Type B pancreatic cell (in vitro differentiated cells): ENCODE measurements at places on chromosomes 6 and 20. TPM values are rescaled to one million over a fixed set of nuclear protein-coding genes. Genes with fewer than 3 reads are reported as not detected.

NRSN1 gene
- total RNA-seq, result 0.17 TPM in 1 of 2 replicates, not detected in the other

KIF6 gene
- 0.79 and 3.3 TPM in 2 replicates for total RNA-seq

WFDC12 gene
- total RNA-seq, result not detected in 2 replicates

LY6G6D gene
- 1.5 TPM in 1 of 2 replicates, not detected in the other for total RNA-seq

SMLR1 gene
- 0.53 and 1.3 TPM in 2 replicates for total RNA-seq

VGLL2 gene
- total RNA-seq, result 0.31 and 3.0 TPM in 2 replicates

FRMD1 gene
- total RNA-seq, result 0.17 and 0.33 TPM in 2 replicates

DNA sequence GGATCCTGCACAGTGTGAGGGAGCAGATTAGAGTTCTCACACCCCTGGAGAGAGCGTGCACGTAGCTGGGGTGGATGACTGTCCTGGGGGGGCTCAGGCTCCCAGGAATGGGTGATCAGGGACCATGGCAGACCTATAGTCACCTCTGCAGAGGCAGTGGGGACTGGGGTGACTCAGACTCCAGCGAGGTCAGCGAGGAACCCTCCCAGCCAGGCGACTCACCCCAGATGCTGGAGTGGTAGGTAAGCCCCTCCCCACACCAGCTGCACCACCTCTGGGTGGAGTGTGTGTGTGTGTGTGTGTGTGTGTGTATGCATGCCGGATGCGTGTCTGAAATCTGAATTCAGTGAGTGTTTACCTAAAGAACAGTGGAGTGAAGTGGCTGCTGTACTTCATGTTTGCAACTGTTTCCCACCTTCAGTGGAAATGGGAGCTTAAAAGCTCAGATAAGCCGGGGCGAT lies 17.4 kb upstream of the GTSF1L start:
- no peak overlapping the region for H3K4me3 ChIP-seq
- H3K27me3 ChIP-seq, result peaks cover 17% of the 10 kb centered on the region
- H3K36me3 ChIP-seq, result no peaks in the 10 kb centered on the region
- no peak for DNase-seq
- no peaks in the 10 kb centered on the region for H3K4me1 ChIP-seq
- no peak overlapping the region for H3K27ac ChIP-seq

- H3K36me3 ChIP-seq, result no peaks in the 10 kb centered on the region
- H3K27me3 ChIP-seq, result no peaks in the 10 kb centered on the region
- H3K4me1 ChIP-seq, result peaks cover 10% of the 10 kb centered on the region
- no peak overlapping the region for H3K4me3 ChIP-seq
Observed at GRCh38 chr6:42709871-42710270, 12.5 kb downstream of the PRPH2 start.

GRCh38 chr20:41654884-41655283 lies 36.7 kb upstream of the CHD6 start:
- H3K4me1 ChIP-seq, result peaks cover 24% of the 10 kb centered on the region
- no peak overlapping the region for H3K4me3 ChIP-seq
- no peaks in the 10 kb centered on the region for H3K36me3 ChIP-seq
- H3K27me3 ChIP-seq, result peaks cover 12% of the 10 kb centered on the region
- no peak for DNase-seq

- H3K36me3 ChIP-seq, result peaks cover 3% of the 10 kb centered on the region
- peaks cover 37% of the 10 kb centered on the region for H3K4me1 ChIP-seq
- H3K27ac ChIP-seq, result peak overlapping the region; percentile 30
- peaks cover 13% of the 10 kb centered on the region for H3K27me3 ChIP-seq
Observed at GRCh38 chr6:11277275-11278206, 45.1 kb upstream of the NEDD9 start.

GRCh38 chr6:20058121-20058905 lies 154.0 kb downstream of the MBOAT1 start:
- H3K27ac ChIP-seq, result no peak overlapping the region
- H3K4me3 ChIP-seq, result no peak overlapping the region
- H3K4me1 ChIP-seq, result peaks cover 19% of the 10 kb centered on the region
- no peaks in the 10 kb centered on the region for H3K36me3 ChIP-seq
- peaks cover 6% of the 10 kb centered on the region for H3K27me3 ChIP-seq

DNA sequence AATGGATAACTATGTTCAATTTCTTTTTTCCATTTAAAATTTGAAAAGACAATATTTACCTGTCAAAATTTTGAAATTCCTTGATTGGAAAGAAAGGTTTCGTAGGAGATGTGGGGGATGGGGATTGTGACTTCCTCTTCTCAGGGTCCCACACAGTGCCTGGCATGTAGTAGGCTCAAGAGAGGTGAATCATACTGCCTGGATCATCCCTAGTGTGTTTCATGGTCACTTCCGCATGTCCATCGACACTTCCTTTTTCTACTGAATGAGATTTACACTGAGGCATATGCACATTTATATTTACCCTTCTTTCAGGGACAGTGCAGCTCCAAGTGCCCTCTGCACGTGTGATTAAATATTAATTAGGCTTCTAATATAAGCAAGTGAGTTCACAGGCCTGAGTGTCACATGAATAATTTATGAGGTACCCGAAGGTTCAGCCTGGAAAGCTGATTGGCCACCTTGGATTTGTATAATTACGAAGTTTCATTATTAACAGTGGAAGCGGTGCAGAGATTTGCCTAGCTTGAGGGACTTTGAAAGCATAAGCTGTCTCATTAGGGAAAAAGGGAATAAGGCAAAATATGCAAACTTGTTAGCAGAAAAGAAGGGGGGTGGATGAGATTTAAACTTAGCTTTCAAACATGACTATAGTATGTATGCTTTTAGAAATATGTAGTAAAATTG lies 177.5 kb upstream of the MMS22L start:
- H3K4me3 ChIP-seq, result no peak overlapping the region
- DNase-seq, result no peak
- peaks cover 12% of the 10 kb centered on the region for H3K4me1 ChIP-seq
- peaks cover 6% of the 10 kb centered on the region for H3K27me3 ChIP-seq

DNA sequence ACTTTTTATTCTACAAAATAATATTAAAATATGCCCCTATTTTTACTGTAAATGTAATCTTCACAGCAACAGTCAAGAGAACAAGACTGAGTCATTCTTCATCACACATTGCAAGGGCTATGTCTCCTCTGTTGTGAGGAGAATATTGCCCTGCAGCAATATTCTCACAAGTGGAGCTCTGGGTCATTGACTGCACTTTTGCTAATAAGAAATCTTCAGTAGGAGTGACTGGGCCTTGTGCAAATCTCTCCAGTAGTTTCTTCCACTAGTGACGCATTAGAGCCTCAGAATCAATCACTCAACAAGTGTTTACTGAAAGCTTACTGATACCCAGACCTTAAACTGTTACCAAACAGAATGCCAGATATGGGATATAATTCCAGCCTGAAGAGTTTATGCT lies 49.1 kb downstream of the LAMA2 start:
- H3K4me1 ChIP-seq, result no peaks in the 10 kb centered on the region
- peaks cover 8% of the 10 kb centered on the region for H3K36me3 ChIP-seq
- H3K27me3 ChIP-seq, result no peaks in the 10 kb centered on the region
- H3K27ac ChIP-seq, result no peak overlapping the region

DNA sequence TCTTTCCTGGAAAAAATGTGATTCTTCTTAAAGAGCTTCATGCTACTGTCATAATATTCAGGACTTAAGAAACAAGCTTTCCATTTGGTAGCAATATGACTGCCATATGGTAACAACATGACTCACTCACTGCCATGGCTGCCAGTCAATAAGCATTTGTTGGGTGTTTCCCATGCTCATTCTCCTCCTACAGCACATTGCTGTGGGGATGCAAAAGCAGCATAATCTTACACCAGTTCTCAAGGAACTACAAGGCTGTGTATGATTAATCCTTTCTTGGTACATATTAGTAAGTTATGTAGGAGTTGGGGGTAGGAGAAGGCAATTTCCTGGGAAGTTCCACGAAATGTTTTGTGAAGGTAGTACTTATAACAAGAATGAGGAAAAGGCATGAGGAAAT lies 76.7 kb downstream of the CEP162 start:
- H3K4me1 ChIP-seq, result no peaks in the 10 kb centered on the region
- H3K36me3 ChIP-seq, result peaks cover 32% of the 10 kb centered on the region
- DNase-seq, result no peak
- H3K27me3 ChIP-seq, result no peaks in the 10 kb centered on the region

- H3K36me3 ChIP-seq, result peaks cover 3% of the 10 kb centered on the region
- H3K27me3 ChIP-seq, result no peaks in the 10 kb centered on the region
- no peak overlapping the region for H3K27ac ChIP-seq
Observed at GRCh38 chr6:121319112-121319553, 15.1 kb downstream of the TBC1D32 start.

- H3K27ac ChIP-seq, result no peak overlapping the region
- DNase-seq, result no peak
- H3K27me3 ChIP-seq, result peaks cover 45% of the 10 kb centered on the region
- no peaks in the 10 kb centered on the region for H3K36me3 ChIP-seq
- no peak overlapping the region for H3K4me3 ChIP-seq
- no peaks in the 10 kb centered on the region for H3K4me1 ChIP-seq
Observed at GRCh38 chr20:63134201-63134612, 81.7 kb downstream of the YTHDF1 start.

DNA sequence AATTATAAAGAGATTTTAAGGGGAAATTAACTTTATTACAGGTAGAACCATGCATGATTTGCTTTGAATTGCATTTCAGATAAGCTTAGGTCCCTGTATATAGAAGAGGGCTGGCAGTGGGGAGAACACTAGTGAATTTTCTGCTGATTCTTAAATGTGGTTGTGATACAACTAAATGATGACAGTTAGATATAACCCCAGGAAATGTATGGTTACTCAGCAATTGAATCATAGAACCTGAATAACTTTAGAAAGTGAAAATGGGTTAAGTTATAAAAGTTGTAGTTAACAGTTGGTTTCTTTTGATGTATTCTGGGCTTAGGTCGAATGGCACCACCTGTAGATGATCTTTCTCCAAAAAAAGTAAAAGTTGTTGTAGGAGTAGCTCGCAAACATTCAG lies 70.1 kb downstream of the PHF3 start:
- peak overlapping the region; percentile 9 for H3K27ac ChIP-seq
- H3K27me3 ChIP-seq, result no peaks in the 10 kb centered on the region
- no peak overlapping the region for H3K4me3 ChIP-seq
- no peak for DNase-seq

DNA sequence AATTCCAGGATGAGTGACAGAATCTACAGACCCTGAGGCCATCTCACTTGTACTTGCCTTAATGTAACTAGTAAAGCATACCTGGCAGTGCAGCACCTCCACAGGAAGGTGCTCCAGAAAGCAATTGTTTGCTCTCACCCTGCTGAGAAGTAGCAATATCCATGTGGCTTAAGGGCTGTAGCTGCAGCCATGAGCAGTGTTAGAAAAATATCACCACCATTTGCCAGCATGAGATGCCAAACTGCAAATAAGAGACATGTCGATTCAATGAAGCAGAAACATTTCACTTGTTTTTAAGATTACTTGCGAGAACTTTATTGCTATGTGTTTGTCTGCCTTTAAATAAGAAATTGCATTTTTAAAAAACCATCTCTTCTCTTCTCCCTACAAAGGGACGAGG lies 151.5 kb downstream of the PRL start:
- no peak for DNase-seq
- no peaks in the 10 kb centered on the region for H3K27me3 ChIP-seq
- no peaks in the 10 kb centered on the region for H3K36me3 ChIP-seq
- H3K27ac ChIP-seq, result no peak overlapping the region
- peaks cover 62% of the 10 kb centered on the region for H3K4me1 ChIP-seq

DNA sequence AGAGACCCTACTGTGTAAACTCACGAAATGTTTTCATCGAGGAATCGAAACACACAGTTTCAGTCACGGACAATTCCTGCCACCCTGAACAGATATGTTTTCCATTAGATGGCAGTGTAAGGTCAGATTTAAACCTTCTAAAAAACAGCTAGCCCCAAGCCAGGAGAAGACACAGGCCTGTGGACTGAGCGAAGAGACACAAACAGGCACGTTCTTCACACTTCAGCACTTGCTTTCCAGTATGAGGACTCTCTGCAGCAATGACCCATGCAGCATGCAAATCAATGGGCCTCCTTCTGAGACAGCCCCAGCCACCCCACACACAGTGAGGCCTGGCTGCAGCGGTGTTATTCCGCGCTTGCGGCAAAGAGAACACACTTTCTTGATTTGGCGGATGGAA lies 31.9 kb downstream of the HUS1B start:
- no peak overlapping the region for H3K4me3 ChIP-seq
- H3K27ac ChIP-seq, result no peak overlapping the region
- H3K27me3 ChIP-seq, result no peaks in the 10 kb centered on the region
- peaks cover 14% of the 10 kb centered on the region for H3K36me3 ChIP-seq
